ENCODE measurements at places on chromosomes 2 and 18. TPM values are rescaled to one million over a fixed set of nuclear protein-coding genes. Genes with fewer than 3 reads are reported as not detected.

DNA sequence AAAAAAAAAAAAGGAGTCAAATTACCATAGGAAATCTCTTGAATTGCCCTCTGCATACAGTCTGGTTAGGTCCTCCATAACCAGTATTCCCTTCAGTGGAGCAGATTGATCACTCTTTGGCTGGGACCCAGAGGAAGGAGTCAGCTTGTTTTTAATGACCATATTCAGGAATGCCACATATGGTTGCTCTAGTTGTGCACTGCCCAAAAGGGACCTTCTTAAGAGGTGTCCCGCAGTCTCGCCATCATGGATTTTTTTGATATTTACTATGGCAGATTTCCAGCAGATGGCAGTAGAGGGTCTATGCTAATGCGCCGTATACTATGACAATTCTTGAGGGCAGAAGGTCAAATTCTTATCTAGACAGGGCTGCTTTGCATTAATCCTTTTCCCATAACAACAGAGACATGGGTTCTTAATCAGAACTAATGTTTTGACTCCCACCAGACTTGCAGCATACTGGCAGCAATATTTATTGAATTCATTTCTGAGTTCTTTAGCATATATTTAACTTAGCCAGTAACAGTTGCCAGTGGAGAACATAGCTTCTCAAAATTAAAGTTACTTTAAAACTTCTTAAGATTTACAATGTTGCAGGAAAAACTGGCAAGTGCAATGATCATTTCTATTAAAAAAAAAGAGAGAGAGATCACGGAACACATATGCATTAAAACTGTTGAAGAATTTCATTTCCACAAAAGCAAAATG lies 31.8 kb upstream of the INPP4A start:
- DNase-seq: no peak

- no peak for DNase-seq
These were observed 33.7 kb downstream of the EHBP1 start for GRCh38 chr2:62738981-62739936.

- no peak for DNase-seq
These were observed 163.9 kb upstream of the DNMT3A start for GRCh38 chr2:25505622-25506021.

GRCh38 chr2:18342901-18343300 lies 217.6 kb downstream of the RDH14 start:
- no peak for DNase-seq

GRCh38 chr2:101231240-101231639 lies 21.4 kb upstream of the CNOT11 start:
- no peak for DNase-seq

SATB2 gene
- 22.1 TPM for total RNA-seq

ATP6V1C2 gene
- 1.2 TPM for total RNA-seq

ACADL gene
- 0.42 TPM for total RNA-seq

FBXO11 gene
- total RNA-seq: 48.2 TPM

Measured in WTC11 (cell line).